ENCODE measurements at places on chromosomes 12 and 14.

DNA sequence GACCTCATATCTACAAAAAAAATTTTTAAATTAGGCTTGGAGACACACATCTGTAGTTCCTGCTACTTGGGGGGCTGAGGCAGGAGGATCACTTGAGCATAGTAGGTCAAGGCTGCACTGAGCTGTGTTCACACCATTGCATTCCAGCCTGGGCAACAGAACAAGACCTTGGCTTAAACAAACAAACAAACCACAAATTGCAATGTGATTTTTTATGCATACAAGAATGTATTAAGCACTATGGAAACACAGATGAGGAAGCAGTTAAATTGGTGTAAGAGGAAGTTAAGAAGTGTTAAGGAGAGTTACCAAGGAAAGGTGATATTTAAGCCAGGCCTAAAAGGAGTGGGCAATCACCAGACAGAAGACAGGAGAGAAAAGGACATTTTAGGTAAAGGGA, 83.6 kb upstream of the HECTD1 start:
- no peak for DNase-seq

- DNase-seq, result peak; percentile 28
These were observed 28.4 kb upstream of the GPR132 start for GRCh38 chr14:105093431-105094192.

DNA sequence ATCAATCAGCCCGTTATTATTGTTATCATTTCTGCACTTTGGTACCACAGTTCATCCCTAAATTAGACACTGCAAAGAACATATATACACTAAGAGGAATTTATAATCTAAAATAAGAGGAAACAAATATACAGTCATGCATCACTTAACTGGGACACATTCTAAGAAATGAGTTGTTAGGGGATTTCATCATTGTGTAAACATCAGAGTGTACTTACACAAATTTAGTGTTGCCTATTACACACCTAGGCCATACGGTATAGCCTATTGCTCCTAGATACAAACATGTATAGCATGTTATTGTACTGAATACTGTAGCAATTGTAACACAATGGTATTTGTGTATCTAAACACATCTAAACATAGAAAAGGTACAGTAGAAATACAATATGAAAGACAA, 190.5 kb downstream of the BMP4 start:
- DNase-seq, result no peak

DNA sequence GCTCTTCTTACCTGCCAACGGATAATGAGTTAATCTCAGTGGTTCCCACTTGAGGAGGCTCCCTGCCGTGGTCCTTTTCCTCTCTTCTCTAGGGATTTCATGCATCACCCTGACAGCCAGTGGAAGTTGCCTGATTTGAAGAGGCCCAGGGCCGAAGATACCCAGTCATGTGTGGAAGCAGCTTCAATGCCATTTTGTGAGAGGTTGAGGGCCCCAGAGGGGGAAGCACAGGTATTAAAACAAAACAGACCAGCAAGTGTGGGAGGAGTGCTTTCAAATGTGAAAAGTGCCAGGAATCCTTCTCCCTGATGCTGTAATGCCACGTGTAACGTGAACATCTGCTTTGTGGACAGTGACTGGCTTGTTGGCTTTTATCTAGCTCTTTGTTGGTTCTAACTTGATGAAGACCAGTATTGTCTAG, 1.5 kb downstream of the TCP11L2 start:
- no peak for DNase-seq

DNA sequence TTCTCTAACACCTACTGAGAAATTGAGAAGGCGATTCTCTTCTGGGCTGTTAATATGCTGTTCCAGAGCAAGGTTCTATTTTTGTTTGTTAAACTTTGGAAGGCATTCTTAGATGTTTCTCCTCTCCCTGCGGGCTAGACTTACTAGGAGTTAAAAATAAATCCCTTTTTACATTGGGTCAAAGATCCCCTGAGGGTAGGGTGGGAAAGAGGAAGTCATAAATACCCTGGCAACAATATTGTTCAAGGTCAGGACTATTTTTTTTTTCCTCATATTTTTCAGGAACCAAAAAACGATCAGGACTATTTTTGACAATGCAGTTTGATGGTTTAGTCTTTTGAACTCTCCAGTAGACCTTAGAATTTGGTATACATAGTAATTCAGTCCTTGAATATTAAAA, 12.0 kb upstream of the SLC2A14 start:
- no peak for DNase-seq

DNA sequence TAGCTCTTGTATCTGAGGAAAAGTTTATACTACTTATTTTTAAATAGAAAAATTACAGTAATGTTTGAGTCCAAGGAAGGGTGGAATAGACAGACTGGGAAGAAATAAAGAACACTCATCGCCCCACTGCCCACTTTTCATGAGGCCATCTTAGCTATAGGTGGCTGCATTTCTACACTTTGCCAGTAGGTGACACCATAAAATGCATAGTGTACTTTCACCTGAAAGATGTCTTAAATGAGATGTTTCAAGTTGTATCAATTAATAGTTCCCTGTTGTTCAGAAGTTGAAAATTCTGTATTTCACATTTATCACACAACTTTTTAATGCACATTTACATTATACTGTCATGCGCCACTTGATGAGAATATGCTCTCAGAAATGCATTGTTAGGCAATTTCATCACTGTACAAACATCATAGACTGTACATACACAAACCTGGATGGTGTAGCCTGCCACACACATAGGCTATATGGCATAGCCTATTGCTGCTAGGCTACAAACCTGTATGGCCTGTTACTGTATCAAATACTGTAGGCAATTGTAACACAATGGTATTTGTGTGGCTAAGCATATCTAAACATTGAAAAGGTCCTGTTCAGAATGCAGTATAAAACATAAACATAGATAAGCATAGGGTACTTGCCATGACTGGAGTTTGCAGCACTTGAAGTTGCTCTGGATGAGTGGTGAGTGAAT, 27.6 kb downstream of the PMCH start:
- DNase-seq, result no peak

- DNase-seq, result no peak
These were observed 11.0 kb downstream of the ORAI1 start for GRCh38 chr12:121637231-121637914.

DNA sequence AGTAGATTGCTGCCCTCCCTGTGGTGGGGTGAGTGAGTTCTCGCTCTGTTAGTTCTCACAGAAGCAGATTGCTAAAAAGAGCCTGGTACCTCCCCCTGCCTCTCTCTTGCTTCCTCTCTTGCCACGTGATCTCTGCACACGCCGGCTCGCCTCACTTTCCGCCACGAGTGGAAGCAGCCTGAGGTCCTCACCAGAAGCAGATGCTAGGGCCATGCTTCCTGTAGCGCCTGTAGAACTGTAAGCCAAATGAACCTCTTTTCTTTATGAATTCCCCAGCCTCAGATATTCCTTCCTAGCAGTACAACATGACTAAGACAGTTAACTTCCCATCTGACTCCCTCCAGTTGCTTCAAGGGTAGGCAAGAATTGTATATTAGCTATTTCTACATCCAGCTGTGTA, 76.2 kb downstream of the ETV6 start:
- no peak for DNase-seq

DNA sequence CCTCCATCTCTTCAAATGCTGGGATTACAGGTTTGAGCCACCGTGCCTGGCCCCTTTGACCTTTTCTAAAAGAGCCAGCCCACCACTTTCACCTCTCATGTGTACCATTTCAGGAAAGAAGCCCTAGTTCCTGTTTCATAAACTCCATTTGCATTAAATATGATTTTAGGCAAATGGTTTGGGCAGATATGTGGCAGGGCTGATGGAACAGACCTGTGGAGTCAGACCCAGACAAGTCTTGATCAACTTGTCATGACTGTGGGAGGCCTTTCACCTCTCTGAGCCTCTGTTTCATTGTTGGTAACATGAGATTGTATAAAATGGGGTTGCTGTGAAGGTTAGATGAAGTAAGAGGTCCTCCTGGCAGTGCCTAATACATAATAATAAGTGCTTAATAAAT, 5.2 kb upstream of the MAP3K9 start:
- DNase-seq, result no peak

GRCh38 chr12:8032242-8033152, at the start of gene FOXJ2:
TSS of gene FOXJ2 (plus strand) at chr12:8032716. CDS start at chr12:8039833, 7,117 bp downstream.
- DNase-seq, result peak; percentile 50

DNA sequence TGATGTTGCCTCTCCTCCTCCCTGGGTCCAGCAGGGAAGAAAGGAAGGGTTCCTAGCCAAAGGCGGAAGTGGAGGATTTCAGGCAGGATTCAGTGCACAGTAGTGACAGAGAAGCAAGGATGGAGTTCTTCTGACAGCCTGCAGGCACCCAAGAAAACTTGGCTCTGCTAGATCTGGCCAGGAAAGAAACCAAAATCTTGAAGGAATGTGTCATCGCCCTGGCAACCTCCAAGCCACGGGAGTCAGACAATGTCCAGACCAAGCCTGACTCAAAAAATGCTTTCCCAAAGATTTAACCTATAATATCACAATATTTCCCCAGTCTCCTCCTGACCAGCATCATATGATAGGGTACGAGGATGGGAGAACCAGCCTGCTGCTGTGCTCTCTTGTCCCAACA, 22.8 kb upstream of the DHRS4 start:
- no peak for DNase-seq

GRCh38 chr14:63910583-63911363, 58.0 kb downstream of the SYNE2 start:
- no peak for DNase-seq

DNA sequence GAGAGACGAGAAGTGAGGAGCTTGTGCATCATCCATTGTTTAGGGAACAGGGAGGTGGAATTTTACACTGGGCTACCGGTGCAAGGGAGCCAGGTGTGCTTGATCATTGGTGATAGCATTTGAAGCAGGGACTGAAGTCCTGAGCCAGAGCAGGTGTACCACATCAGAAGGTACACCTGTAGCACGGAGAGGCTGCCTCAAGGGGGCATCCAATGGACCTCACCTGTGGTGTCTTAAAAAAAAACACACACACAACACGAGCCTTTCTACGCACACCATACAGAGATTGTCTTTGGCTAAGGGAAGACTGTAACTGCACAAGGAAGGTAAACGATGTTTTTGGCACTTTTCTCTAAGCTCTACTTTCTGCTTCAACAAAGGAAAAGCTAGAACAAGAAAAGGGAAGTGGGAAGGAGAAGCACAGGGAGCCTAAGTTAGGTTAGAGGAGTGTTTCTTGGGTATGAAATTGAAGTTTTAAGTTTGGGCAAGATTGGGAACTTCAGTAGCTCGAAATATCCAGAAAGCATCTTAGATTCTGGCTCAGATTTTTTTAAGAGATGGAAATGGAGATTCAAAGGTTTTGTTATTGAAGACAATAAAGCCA, 334.3 kb upstream of the FBXO33 start:
- no peak for DNase-seq

DNA sequence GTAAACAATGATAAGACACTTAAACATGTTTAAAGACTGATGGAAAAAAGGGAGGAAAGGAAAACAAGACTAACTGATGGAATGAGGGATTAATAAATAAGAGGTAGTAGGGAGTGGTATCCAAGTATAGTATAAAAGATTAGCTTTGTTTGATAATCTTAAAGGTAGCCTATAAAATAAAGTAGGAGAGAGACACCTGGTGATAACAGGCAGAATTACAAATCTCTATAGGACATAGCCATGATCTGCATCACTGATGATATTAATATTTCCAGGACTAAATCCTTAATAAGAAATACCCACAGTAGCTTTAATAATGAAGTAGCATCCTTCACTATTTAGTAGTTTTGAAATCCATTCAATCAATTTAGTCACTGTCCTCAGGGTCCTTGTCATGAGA, 30.4 kb downstream of the DLGAP5 start:
- DNase-seq, result no peak

DNA sequence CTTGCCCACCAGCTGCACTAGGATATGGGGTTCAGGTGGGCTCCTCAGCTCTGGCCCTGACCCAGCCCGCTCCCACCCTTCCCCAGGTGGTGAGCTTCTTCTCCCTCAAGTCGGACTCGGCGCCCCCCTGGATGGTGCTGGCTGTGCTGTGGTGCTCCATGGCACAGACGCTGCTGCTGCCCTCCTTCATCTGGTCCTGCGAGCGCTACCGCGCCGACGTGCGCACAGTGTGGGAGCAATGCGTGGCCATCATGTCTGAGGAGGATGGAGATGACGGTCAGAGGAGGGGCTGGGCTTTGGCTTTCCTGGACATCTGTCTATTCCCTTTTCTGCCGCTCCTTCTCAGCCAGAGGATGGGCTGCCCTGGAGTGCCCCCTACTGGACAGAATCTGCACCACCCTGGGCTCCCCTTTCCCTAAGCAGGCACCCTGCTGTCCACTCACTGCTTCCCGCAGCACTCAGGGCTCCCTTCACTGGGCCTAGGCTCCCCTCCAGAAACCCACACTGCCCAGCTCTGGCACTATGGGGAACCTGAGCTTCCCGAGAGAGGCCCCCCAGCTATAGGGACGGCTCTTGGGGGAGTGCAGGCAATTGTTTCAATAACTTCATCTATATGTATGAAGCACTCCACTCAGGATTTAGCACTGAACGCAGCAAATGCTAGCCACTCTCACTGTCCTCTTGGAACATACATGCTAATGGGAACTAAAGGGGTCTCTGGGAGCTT, 2.6 kb upstream of the P3H3 start:
- DNase-seq, result peak; percentile 64

- no peak for DNase-seq
These were observed 15.5 kb upstream of the HDAC7 start for GRCh38 chr12:47835006-47835830.

DNA sequence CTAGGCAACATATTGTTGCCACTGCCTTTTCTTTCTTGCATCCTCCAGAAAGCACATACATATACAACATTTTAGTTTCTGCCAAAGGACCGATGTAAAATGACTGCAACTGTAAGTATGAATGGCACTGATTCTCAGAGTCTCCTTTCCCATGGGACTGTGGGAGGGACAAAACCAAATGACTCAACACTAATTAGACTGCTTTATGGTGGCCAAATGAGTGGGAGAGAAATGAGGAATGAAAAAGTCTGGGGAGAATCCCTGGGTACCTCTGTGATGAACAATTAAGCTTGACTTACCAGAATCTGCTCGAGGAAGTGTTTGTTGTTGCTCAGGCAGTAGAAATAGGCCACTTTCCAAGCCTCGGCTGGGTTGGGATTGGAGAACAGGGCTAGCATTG, 10.1 kb downstream of the ZFYVE26 start:
- DNase-seq, result no peak

DNA sequence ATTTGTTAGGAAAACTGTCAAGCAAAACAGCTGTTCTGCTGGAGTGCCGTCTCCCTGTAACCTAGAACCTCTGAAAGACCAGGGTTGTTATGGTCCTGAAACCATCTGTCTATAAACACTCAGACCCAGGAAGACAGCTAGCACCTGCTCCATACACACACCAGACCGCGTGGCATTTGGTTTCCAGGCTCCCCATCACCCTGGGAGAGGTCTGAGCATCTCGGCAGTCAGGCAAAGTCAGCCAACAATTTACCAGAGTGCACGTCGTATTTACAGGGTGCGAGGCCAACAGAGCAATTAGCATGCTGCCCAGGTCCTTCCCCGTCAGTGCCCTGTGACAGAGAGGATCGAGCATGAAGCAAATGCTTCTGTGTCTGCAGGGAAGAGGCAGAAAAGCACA, 272.5 kb downstream of the SLC15A4 start:
- no peak for DNase-seq

- no peak for DNase-seq
These were observed 54.2 kb downstream of the LGMN start for GRCh38 chr14:92693998-92694795.

GRCh38 chr14:49991491-49991890, 98.6 kb downstream of the ARF6 start:
- DNase-seq, result no peak

GRCh38 chr14:72839753-72840607, 53.9 kb downstream of the DPF3 start:
- no peak for DNase-seq

Data from stimulated activated CD8-positive, alpha-beta memory T cell treated with anti-CD3 and anti-CD28 coated beads, Interleukin-15, amount 100 ng/mL, for 1 hour (primary cell).